ENCODE measurements at places on chromosomes 7 and 10.

DNA sequence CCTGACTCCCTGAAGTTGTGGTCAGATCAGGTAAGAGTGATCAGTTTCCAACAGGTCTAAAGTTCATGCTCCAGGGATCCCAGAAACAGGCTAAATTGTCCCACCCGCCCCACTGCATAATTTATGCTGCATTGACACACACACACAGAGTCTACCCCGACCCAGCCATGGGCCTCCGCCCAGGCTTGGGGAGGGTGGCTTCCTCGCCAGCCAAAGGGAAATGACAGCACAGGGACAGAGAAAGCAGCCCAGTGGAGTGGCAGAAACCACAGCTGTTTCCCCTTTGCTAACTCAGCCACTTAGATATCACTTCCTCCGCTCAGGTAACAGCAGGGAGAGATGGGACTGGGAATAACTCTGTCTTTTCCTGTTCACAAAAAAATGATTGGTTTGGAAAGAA, 9.4 kb downstream of the SH3PXD2A start:
- DNase-seq: no peak

DNA sequence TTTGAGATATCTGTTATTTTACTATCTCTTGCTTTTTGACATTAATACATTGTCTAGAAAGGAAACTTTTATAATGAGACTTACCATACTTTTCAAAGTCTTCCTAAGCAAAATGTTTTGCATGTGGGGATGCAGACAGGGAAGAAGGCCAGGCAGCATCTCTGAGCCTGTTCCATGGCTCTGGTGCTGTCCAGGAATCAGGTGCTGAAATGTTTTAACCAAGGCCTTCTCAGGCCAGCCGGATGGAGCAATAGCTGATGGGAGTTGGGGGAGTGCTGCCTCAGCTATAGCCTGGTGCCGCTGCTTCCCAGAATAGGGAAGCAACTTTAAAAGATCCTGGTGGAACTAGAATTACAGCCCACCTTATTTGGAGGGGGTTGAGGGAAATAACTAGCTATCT, 38.5 kb downstream of the CRTAC1 start:
- DNase-seq: peak; percentile 33

DNA sequence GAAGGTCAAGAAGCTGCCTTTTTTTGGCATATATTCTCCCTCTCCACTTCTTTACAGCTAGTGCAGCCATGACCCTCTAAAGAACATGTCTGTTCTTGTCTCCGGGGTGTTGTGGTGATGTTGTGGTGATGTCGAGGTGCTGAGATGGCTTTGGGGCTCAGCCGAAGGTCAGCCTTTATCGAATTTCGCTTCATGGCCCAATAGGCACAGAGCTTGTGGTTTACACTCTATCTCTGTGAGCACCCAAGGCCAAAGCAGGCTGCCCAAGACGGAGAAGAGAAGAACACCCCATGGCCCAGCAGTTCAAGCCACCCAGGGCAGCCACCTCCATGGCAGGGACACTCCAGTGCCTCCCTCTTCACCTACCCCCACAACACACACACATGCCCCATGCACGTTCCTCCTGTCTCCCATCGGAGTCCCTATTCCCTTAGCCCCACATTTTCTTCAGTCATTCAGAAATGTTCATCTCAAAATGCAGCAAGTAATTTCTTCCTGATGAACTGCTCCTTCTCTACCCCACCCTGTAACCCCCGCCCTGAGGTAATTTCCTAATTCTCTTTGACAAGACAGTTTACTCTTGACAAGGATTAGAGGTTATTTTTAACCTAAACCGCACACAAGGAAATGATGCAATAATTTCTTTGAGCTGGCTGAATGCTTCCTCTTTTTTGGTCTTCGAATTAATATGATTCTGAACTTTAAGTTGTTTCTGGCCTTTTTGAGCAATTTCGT, 18.6 kb upstream of the ADRB1 start:
- no peak for DNase-seq

DNA sequence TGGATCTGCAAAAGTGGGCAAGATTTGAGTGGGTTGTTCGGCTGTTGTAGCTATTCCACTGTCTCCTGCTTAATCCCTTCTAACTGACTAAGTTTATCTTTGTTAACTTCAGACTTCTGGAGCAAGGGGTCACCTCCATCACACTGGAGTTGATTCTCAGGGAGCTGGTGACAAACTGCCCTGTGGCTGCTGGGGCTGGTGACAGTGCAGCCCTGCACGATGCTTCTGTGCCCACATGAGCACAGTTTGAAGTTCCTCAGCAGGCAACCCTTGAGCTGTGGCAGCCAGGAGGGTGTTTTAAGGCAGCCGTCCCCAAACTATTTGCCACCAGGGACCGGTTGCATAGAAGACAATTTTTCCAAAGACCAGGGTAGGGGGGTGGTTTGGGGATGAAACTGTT, 40.5 kb downstream of the ADRB1 start:
- DNase-seq: no peak

DNA sequence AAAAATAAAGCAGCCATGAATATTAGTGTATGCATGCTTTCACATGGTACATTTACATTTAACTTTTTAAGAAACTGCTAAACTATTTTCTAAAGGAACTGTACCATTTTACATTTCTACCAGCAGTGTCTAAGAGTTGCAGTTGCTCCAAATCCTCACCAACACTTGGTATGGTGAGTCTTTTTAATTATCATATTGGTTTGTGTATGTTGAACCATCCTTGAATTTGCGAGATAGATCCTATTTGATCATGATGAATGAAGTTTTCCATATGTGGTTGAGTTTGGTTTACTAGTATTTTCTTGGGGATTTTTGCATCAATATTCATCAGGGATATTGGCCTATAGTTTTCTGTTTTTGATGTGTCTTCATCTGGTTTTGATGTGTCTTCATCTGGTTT, 1057.2 kb downstream of the LRMDA start:
- no peak for DNase-seq
